PC-9 (cell line): ENCODE measurements at places on chromosomes 11 and 22.

DNA sequence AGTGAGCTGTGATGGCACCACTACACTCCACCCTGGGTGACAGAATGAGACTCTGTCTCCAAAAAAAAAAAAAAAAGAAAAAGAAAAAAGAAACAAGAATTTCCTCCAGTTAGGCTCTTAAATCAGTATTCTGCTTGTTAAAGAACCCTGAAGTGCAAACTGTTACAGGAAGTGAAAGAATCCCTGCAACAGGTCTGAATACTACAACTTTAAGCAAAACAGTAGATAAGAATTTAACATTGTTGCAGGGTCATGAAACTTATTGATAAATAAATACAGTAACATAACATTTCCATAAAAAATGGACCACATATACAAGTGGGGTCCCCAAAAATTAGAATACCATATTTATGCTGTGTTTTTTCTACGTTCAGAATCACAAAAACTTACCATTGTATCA is 35.8 kb downstream of the FCHSD2 start:
- no peak for DNase-seq

GRCh38 chr22:39068033-39068785 is 8.9 kb upstream of the APOBEC3G start:
- peak; percentile 97 for DNase-seq

- peak; percentile 55 for DNase-seq
Observed at GRCh38 chr22:32660292-32660691, 141.2 kb upstream of the TIMP3 start.

DNA sequence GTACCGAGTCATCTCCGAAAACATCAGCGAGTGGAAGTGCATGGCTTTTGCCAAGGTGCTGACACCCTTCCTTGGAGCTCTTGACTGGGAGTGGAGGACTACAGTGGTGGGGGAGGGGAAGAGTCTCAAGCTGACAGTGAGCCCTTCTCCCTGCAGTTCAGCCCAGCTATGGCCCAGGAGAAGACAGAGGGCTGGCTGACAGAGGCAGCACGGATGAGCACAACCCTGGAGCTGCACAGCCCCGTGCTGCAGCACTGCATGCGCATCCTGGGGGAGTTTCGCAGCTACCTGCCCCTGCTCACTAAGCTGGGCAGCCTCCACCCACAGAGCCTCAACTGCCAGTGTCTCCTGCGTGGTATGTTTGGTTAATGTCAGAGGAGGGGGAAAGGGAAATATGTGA is 41.4 kb downstream of the DNHD1 start:
- no peak for DNase-seq

GRCh38 chr11:86483610-86483939 is 108.9 kb downstream of the CCDC81 start:
- DNase-seq: no peak
